ENCODE measurements at places on chromosomes 11 and 22.
A peak's percentile ranks its signal among the peaks of the same experiment; 100 is the strongest.

GRCh38 chr22:40463017-40463631 lies 92.7 kb downstream of the SGSM3 start:
- DNase-seq, result no peak

GRCh38 chr11:13963949-13964770 lies 1.6 kb downstream of the SPON1 start:
- DNase-seq, result no peak

DNA sequence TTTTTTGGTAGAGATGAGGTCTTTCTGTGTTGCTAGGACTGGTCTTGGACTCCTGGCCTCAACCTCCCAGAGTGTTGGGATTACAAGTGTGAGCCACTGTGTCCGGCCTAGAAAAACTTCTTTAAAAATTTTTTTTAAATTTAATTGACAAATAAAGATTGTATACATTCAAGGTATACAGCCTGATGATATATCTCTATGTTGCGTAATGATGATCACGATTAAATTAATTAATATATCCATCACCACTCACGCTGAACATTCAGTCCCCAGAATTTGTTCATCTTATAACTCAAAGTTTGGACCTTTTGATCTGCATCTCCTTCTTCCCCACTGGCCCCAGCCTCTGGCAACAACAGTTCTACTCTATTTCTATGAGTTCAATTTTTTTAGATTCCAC lies 27.2 kb downstream of the VSTM5 start:
- no peak for DNase-seq

DNA sequence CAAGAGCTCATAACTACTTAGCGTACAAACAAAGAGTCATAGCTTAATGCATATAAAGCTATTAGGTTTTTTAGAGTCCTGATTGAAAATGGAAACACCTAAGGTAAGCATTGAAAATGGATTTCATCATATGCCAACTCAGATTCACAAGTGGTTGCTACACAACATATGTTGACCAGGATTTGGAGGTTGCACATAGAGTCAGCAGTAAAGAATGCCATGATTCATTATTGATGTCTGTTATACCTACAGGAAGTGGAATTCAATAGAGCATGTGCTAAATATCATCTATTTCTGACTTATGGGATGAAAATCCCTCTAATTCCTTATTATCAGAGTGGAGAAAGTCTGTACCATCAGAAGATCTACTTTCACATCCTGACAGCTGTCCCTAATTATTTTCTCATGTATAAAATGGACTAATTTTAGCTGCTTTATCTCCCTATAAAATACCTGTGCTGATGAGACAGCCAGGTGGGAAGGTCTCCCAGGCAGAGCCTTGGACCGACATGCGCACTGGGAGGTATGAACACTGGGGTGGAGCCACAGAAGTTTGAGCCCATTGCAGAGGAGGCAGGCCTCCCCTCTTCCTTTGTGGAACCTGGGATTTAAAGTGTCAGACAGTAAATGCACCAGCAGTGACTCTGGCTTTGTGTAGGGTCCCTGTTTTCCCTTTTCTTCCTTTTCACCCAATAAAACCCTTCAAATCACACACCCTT lies 204.2 kb downstream of the AASDHPPT start:
- DNase-seq, result no peak

DNA sequence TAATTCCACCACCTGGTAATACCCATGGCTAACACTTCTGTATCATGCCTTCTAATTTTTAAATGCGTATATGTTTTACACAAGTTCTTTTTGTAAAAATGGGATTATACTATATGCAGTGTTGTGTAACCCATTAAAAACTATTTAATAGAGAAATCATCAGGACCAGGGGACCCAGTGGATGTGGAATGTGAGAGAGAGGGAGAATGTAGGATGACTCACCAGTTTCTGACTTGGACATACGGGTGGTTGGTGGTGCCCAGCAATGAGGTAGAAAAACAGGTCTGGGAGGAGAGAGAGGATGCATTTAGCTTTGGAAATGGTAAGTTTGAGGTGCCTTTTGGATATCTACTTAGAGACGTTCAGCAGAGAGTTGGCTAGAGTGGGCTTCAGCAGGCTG lies 112.0 kb upstream of the TBCEL start:
- no peak for DNase-seq

GRCh38 chr11:110130642-110131238 lies 37.5 kb downstream of the ZC3H12C start:
- DNase-seq, result peak; percentile 100

DNA sequence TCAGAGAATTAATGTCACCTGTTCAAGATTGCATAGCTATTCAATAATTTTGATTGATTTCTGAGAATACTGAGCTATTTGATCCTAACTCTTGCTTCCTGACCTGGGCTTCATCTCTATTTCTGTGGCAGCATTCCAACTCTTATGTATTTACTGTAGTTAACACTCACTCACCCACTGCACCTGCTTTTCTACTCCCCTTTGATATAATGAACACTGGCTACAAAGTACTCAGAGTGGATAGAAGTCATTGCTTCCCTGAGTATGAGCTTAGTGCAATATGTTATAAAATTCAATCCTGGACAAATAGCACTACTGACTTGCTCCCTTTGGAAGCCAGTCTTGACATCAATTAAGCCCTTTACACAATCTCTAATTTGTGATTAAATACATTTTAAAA lies 117.2 kb downstream of the APIP start:
- DNase-seq, result peak; percentile 56

DNA sequence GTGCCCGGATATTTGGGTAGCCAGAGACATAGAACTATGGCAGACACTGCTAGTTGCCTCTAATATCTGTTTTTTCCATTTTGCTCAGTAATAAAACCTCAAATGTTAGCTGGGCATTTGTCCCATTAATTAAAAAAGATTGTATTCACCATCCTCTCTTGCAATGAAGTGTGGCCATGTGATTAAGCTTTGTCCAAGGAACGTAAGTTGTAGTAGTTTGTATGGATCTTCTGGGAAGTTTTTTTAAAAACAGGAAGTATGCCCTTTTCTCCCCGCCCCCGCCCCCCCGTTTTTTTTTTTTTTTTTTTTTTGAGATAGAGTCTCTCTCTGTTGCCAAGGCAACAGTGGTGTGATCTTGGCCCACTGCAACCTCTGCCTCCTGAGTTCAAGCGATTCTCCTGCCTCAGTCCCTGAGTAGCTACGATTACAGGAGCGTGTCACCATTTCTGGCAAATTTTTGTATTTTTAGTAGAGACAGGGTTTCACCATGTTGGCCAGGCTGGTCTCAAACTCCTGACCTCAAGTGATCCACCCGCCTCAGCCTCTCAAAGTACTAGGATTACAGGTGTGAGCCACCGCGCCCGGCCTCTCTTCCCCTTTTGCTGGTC lies 1.7 kb upstream of the TMEM135 start:
- DNase-seq, result no peak

DNA sequence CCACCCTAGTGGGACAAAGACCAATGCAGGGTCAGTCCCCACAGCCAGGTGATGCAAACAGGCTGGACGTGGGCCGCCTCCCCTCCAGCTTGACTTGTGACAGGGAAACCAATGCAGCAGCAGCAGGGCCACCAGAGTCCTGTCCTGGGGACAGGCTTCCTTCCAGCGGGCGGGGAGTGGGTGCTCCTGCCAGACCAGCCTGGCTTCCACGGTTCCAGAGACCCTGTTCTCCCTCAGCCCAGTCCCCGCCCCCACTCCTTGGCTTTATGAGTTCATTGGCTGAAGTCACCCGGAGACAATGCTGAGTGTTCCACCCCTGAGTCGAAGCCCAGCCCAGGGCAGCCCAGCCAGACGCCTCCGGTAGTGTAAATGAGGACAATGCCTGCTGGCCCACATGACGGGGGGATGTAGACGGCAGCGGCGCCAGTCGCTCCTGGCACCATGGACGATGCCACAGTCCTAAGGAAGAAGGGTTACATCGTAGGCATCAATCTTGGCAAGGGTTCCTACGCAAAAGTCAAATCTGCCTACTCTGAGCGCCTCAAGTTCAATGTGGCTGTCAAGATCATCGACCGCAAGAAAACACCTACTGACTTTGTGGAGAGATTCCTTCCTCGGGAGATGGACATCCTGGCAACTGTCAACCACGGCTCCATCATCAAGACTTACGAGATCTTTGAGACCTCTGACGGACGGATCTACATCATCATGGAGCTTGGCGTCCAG lies at the start of gene TSSK2:
Gene TSSK2 (plus strand): TSS at position 350 of the 726 bp plus-strand sequence. CDS start 92 bp downstream, at position 442.
- DNase-seq, result no peak

- DNase-seq, result peak; percentile 60
Observed at GRCh38 chr11:119315131-119316015, 1.6 kb downstream of the MCAM start.

- DNase-seq, result no peak
Observed at GRCh38 chr11:79383874-79384273, 57.0 kb downstream of the TENM4 start.

GRCh38 chr11:48101958-48102357 lies 114.7 kb upstream of the OR4B1 start:
- no peak for DNase-seq

DNA sequence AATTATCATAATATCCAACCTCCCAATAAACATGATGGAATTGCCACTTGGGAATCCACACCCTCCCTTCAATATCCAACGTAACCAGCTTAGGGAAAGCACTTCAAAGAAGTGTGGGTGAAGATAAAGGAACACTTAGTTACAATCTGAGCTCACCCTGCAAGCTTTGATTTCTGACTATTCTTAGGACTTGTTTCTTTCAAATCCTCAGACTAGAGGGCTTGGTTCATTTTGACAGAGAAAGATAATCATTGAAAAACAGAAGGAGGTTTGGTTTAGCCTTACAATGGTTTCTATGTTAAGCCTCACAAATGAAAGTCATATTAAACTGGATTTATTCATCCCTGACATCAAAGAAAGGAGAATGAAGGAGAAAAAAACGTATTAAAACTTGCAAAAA lies 57.9 kb upstream of the SYT13 start:
- DNase-seq, result no peak

GRCh38 chr11:77117492-77117891 lies 10.6 kb upstream of the MYO7A start:
- DNase-seq, result peak; percentile 79

DNA sequence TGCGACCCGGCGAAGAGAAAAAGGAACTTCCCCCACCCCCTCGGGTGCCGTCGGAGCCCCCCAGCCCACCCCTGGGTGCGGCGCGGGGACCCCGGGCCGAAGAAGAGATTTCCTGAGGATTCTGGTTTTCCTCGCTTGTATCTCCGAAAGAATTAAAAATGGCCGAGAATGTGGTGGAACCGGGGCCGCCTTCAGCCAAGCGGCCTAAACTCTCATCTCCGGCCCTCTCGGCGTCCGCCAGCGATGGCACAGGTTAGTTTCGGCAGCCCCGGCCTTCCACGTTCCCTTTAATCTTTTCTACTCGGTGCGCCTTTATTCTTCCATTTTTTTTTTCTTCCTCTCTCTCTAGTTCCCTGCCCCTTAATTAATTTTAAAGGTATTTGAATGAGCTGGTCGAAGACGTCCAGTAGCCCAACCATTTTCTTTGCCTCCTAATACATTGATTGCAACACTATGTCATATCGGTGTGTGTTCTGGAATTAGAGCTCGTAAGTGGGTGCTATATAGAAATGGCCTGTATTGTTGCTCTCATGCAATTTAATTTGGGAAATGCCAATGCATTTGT lies 537 bp downstream of the EP300 start:
- peak; percentile 25 for DNase-seq

GRCh38 chr22:20232781-20233180 lies 35.3 kb downstream of the RTN4R start:
- no peak for DNase-seq

DNA sequence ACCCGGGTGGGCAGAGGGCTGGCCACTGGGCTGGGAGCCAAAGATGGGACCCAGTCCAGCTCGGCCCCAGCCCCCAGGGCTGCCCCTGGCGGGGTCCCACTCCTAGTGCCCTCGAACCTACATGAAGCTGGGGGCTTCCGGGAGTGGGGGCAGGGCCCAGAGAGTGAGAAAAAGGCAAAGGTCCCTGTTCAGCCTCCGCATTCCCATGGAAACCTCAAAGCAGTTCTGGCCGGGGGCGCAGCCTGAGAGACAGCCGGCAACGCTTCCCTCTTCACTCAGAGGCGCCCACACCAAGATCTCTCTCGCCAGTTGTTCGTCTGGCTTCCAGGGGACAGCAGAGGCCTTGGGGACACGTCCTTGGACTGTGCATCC lies 22.4 kb upstream of the ARHGAP8 start:
- DNase-seq, result no peak

GRCh38 chr11:75570559-75571139 lies 8.6 kb downstream of the SERPINH1 start:
- no peak for DNase-seq

DNA sequence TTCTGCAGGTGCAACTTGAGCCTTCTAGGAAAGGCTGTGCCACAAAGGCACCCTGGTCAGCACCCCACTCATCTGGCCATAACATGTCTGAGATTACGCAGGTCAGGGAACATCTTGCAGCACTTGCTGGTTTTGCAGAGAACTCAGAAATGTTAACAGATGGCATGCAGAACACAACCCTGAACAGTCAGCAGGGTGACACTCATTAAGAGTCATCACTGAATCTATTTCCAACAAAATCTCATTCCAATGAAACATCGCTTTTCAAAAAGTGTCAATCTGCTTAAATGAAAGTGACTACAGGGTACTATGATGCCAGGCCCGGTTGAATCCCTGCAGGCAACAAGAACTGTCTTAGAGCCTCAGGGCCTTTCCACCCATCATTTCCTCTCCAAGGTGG lies 369.8 kb upstream of the CCDC90B start:
- DNase-seq, result no peak

DNA sequence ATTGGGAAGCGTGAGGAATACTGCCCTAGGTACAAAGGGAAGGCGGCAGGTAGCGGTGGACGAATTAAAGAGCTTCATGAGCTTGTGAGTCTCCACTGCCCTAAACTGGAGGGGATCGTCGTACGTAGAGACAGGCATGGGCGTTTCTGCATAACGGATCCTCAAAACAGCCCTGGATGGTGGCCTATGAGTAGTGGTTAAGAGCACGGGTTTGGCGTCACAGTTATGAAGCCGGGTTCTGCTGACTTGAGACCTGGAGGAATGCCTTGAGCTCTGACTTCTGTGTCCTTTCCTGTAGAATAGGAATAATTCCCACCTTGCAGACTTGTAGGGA lies 335 bp downstream of the TMEM138 start:
- DNase-seq, result peak; percentile 63

GRCh38 chr22:41284465-41284864 lies 1.5 kb downstream of the RANGAP1 start:
- no peak for DNase-seq

- no peak for DNase-seq
Observed at GRCh38 chr11:35318977-35319925, 100.1 kb downstream of the SLC1A2 start.

- DNase-seq, result no peak
Observed at GRCh38 chr22:48429446-48430020, 1398.1 kb downstream of the BRD1 start.
